ENCODE measurements at places on chromosomes 13 and 19.

GRCh38 chr19:49387936-49388372, at the start of gene KASH5:
KASH5 (plus strand) TSS chr19:49388249; CDS start chr19:49390884, 2,635 bp downstream.
- DNase-seq, result peak; percentile 86

GRCh38 chr19:36579255-36579654, 6.2 kb upstream of the ZNF529 start:
- no peak for DNase-seq

- DNase-seq, result no peak
These were observed 2.2 kb downstream of the DCUN1D2 start for GRCh38 chr13:113488283-113488682.

DNA sequence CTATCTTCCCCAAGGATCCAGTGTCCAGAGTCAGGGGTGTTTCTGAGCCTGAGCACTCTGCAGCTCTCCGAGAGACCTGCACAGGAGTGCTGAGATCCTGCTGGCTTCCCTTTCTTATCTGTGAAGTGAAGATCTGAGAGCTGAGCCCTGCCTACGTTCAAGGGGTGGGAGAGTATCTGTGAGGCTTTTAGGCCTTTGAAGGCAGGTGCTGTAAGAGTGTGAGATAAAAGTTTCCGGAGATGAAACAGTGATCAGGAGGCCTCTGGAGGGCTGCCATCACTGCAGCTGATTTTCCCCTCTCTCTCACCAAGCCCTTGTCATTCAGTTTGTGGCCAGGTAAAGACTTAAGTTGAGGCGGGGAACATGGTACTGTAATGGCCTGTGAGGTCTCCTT, 83.1 kb downstream of the AKAP11 start:
- peak; percentile 74 for DNase-seq

DNA sequence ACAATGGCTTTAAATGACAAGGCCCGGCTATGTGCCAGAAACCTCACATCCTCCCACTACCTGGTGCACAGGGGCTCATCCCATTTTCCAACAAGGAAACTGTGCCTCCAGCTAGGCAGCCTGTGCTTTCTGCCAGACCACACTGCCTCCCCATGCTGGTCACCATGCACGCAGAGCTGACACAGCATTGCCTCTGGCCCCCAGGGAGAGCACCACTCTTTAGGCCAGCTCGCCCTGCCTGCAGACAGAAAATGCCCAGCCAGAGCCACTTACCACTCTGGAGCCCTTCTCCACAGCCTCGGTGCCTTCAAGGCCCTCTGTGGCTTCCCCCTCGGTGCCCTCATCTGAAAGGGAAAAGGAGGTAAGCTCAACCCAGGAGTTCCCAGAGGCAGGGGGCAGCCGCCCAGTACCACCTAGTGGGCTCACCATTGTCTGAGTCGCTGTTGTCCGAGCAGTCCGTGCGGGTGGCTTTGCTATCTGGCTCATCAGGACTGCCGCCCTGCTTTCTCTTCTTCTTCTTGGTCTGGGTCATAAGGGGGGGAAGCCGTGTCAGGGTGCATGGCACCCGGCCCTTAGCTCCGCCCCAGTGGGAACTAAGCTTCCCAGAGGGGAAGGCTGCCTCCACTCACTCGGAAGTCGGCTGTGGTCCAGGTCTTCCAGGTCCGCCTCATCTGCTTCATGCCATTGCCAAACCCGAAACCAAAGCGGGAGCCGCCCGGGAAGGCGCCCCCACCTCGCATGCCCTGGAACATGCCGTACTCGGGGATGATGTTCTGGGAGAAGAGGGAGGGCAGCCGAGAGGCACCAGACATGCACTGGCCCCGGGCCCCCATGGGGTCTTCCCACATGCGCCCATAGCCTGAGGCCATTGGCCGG, 18.0 kb downstream of the AKAP8L start:
- DNase-seq, result no peak

Data from activated T-cell treated with anti-CD3 and anti-CD28 coated beads, Interleukin-2, amount 50 U/mL, for 48 hours (primary cell).